ENCODE measurements at places on chromosomes 13 and 19. TPM values are rescaled to one million over a fixed set of nuclear protein-coding genes. Genes with fewer than 3 reads are reported as not detected.

DNA sequence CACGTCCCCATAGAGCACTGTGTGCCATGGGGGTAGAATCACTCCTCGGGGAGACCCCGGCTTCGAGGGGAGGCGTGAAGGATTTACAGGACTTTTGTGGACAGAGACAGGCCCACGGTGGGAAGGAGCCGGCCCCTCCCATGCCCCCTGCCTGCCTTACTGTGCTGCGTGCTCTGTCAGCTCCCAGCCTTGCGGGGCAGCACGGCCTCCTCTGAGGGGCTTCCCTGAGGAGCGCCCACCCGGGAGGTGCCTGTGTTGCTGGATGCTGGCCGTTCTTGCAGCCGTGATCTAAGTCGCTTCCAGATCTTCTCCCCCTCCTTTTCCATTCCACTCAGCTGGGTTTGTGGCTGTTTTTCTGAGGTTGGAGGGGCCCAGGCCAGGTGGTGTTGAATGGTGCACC lies 29.1 kb downstream of the PLEKHJ1 start:
- no peak for DNase-seq

DNA sequence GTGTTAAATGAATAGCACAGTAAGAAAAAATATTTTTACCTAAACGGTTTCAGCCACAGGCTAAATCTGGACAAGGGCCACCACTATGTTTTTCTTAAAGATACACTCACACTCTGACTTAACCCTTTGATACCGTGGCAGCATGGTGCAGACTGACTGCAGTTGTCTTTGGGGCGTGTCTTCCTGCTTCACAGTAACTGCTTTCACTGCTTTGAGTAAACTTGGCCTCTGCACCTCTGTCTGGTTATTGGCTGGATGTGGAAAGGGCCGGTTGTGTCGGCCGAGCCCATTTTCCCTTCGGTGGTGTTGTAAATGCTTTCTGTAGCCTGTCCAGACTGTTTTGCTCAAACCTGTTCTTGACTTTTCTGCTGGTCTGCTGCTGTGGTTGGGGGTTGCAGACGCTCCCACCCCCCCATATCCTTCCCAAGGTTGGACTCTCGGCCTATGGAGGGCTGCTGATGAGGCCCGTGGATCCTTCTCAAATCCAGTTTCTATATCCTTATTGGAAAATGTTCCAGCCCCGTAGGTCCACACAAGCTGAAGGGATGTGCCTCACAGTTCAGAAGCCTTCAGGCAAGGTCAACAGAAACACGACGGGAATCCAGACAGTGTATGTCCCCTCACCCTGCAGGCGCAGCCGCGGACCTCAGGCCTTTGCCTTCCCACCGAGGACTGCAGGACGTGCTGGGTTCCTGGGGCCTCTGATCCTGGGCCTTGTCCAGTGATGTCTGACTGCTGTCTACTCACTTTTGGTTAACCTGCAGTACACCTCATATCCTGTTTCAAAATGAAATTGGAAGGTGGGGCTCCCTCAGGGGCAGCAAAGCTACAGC lies 90.2 kb upstream of the RNF113B start:
- no peak for DNase-seq

DNA sequence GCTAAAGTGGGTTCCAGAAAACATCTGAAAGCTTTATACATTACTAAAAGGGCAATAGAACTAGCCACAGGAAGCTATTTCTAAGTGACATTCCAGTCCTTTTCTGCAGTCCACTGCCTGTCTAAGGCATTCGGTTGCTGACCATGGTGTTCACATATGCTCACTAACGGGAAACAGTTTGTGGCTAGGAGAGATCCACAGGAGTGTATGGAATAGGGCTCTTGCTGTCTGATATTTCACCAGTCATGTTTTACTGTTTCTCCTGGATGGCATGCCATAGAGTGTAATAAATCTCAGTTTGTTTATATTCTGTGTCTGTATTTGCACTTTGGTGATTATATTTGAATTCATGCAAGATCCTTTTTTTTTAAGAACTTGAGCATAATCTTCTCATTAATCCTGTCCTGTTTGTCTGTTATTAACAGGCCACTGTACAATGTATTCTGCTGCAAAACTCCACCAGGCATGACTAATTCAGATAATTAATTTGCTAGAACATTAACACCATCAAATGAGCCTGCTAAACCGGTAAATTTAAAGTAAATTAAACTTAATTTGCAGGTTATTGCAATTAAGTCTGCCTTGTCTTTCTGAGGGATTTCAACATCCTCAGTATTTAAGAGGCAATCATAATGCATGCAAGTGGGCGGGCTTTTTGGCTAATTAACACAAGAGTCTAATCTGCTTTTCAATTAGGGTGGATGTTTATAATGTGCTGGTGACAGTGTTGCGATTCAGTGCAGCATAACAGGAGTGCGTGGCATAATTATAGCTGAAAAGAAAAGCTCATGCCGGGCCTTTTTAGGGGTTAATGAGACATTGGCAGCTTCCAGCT lies 201.3 kb downstream of the POU4F1 start:
- DNase-seq = no peak

DNA sequence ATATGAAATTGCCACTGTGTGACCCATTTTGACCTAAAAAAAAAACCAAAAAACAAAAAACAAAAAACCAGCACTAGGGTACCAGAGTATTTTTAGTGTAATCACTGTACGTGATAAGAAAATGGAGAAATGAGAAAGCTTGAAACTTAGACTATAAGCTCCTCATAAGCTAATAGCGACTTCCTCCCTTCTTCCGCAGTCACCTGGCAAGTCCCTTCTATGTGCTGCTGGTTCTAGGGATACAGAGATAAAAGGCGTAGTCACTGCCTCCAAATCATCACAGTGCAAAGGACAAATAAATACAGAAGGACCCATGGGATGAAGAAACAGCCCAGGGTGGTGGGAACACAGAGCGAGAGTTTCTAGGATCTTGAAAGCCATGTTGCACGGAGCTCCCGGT lies 190.3 kb downstream of the TM9SF2 start:
- DNase-seq = no peak

DNA sequence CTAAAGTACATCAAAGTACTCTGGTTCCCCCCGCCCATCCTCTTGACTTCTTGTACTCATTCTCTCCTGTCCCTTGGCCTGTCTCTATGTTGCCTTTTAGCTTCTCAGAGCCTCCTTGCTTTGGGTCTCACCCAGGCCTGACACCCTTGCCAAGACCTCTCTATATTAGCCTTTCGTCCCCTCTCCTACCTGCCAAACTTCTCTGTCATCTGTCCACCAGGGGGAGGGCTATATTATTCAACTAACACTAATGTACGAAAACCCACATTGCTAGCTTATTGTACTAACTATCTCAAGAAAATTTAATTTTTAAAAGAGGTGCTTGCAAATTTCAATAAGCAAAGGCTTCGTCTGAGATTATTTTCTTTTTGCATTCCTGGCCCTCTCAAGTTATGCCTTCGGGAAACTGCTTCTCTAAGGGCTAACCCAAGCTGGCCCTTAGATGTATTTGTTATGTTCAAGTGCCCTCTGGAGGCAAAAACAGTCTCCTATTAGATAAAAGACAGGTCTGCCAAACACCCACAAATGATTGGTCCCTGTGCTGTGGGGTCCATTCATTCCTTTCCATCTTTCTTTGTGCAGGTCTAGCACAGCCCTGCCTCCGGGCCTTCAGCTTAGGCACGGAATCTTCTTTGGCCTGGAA lies 6.3 kb upstream of the MRPS31 start:
- no peak for DNase-seq

The ZNF121 gene
- 20.7 TPM for total RNA-seq

DNA sequence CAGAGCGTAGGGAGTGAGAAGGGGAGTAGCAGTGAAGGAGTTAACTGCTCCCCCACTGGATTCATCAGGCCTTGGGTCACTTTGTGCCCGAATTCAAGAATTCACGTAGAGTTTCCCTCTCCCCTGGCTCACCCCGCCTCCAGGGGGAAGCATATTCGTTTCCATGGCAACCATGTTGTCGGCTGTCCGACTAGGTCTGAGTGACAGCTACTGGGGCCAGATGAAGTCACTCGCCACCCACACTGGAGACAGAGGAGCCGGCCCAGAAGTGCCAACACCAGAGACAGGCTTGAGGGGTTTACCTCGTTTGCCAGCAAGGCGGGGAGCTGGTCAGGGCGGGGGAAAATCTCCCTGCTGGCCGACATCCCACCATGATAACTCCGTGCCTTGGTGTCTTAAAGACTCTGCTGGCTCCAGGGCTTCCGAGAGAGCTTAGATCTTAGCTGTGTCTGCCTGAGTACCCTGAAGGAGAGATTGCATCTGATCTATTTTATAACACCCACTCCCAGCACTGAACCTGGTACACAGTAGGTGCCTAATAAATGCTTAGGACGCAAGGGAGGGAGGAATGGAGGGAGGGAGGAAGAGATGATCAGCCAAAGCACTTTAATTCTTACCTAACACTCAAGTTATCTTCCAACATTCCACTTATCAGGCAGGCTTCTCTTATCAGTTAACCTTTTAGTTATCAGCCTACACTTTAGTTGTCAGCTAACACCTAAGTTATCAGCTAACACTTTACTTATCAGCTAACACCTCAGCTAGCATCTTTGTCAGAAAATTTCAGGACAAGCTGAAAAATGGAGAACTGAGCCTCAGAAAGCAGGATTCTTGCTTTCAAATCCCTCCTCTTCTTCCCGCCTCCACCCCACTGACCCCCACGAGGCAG lies 57.2 kb upstream of the ZNRF4 start:
- no peak for DNase-seq

DNA sequence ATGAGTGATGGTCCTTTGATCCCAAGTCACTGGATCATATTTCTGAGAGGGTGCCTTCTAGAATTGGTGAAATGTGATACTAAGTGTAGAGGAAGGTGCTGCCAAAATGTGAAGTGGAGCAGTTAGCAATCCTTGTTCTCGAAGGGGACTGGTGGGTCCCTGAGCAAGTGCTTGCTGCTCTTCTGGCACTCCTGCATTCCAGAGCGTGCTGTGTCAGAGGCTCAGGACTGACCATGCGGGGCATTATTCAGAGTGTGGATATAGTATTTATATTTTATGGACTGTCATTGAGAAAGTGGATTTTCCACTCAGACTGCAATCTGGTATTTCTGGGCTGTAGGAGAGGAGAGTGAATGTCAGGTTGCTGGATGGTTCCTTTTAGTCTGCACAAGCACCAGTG lies 152.6 kb upstream of the KL start:
- DNase-seq = no peak

- DNase-seq = no peak
These were observed 11.4 kb upstream of the PEPD start for GRCh38 chr19:33532859-33533460.

The KLK4 gene
- not detected for total RNA-seq

The NPAS1 gene
- not detected for total RNA-seq

The SERPINE3 gene
- not detected for total RNA-seq

GRCh38 chr13:52004511-52005170 lies 6.6 kb downstream of the ATP7B start:
- DNase-seq = no peak

DNA sequence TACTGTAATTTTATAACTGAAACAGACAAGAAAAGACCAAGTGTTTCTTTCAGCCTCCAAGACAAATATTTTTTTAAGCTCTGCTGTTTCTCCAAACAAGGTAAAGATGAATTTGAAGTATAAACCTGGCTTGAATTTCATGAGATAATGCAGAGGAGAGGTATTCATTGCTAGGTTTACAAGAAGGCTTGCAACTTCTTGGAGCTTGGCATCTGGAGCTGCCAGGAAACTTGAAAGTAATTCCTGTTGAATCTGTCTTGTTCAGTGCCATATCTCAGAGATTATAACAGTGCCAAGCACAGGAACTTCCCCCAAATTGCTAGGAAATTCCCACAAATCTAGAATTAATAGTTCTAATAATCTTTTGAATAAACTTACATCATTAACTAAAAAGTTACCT lies 70.9 kb downstream of the CDK8 start:
- no peak for DNase-seq
